ENCODE measurements at places on chromosomes 5 and 9. TPM values are rescaled to one million over a fixed set of nuclear protein-coding genes. Genes with fewer than 3 reads are reported as not detected.

The CDH6 gene
- total RNA-seq = not detected

The HRH2 gene
- 36.1 TPM for total RNA-seq

The PAIP2 gene
- 106 TPM for total RNA-seq

The CCL19 gene
- total RNA-seq = not detected

The TPPP gene
- 0.05 TPM for total RNA-seq

The IGFBPL1 gene
- not detected for total RNA-seq

The BTNL8 gene
- total RNA-seq = not detected

The C5orf22 gene
- total RNA-seq = 23.4 TPM

The LCN2 gene
- total RNA-seq = not detected

The SPINK4 gene
- total RNA-seq = not detected

The GRXCR2 gene
- not detected for total RNA-seq

The CDKN2A gene
- total RNA-seq = 35.1 TPM

The TXNDC8 gene
- not detected for total RNA-seq

The OR13D1 gene
- not detected for total RNA-seq

The FAM13B gene
- 33.9 TPM for total RNA-seq

The PCDHB2 gene
- 0.17 TPM for total RNA-seq

The RASGEF1C gene
- total RNA-seq = not detected

The DBH gene
- not detected for total RNA-seq

The TMEM252 gene
- total RNA-seq = not detected

The N4BP3 gene
- 3.8 TPM for total RNA-seq

The C5orf58 gene
- total RNA-seq = not detected

The RXFP3 gene
- total RNA-seq = not detected

The DPYSL3 gene
- not detected for total RNA-seq

The GABRA1 gene
- total RNA-seq = not detected

The LCN6 gene
- not detected for total RNA-seq

The TCF7 gene
- 300 TPM for total RNA-seq

The PITX1 gene
- not detected for total RNA-seq

The CMYA5 gene
- total RNA-seq = 0.19 TPM

The NPR3 gene
- not detected for total RNA-seq

The ANKRD55 gene
- 16.1 TPM for total RNA-seq

The INSL4 gene
- not detected for total RNA-seq

The HK3 gene
- not detected for total RNA-seq

The IFNA2 gene
- not detected for total RNA-seq

The EPB41L4B gene
- not detected for total RNA-seq

The NINJ1 gene
- 35.0 TPM for total RNA-seq

The SREK1 gene
- total RNA-seq = 66.6 TPM

The EEIG1 gene
- 422 TPM for total RNA-seq

The FOXD1 gene
- total RNA-seq = not detected

The ISL1 gene
- not detected for total RNA-seq

The LCN15 gene
- not detected for total RNA-seq

The THG1L gene
- total RNA-seq = 12.0 TPM

The MAMDC2 gene
- total RNA-seq = not detected

The NME5 gene
- total RNA-seq = not detected

The CYFIP2 gene
- total RNA-seq = 612 TPM

The RXRA gene
- 5.1 TPM for total RNA-seq

The PRRX2 gene
- not detected for total RNA-seq

The PTGS1 gene
- total RNA-seq = not detected

The DMRT1 gene
- total RNA-seq = not detected

The ETF1 gene
- 64.7 TPM for total RNA-seq

The MEIKIN gene
- total RNA-seq = 1.5 TPM

The LNPEP gene
- total RNA-seq = 90.8 TPM

The SHISAL2B gene
- total RNA-seq = not detected

The EXOSC3 gene
- 50.4 TPM for total RNA-seq

Data from activated naive CD4-positive, alpha-beta T cell treated with anti-CD3 and anti-CD28 coated beads, Interleukin-2, amount 10 ng/mL, durations not matched to agents 5 hours and 36 hours (primary cell).